ENCODE measurements at places on chromosomes 2 and 18.

DNA sequence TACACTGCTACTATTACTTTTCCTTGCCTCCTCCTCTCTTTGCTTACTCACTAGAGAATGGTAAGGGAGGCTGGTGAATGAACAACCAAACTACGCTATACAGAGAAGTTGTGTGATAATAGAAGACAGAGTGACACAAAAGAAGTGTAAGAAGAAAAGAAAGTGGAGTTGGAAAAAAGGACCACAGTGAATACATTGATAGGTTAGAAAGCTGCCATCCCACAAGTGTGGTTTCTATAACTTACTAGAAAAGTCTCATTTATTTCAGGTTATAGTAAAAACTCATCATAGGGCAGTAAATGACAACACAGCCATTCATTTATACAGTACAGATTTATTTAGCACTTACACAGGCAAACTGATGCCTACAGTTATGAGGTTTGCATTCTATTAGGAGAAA is 77.3 kb downstream of the TTC21B start:
- no peak for DNase-seq

DNA sequence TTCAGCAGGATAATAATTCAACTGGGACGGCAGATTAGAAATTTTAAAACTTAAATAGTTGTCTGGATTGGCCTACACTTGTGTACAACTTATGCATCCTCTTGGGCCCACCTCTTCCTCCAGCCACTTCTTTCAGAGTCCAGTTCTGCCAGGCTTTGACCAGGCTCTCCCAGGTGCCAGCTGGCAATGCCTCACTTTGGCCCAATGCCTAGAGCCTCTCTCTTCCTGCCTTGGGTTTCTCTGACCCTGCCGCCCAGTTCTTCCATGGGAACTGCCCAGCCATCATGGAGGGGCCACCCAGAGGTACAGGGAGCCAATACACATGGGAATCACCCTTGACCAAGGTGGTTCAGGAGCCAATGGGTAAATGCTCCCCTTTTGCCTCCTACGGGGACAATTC is 135.5 kb downstream of the IRS1 start:
- no peak for DNase-seq

GRCh38 chr2:228519561-228519960 is 338.1 kb upstream of the SPHKAP start:
- no peak for DNase-seq

DNA sequence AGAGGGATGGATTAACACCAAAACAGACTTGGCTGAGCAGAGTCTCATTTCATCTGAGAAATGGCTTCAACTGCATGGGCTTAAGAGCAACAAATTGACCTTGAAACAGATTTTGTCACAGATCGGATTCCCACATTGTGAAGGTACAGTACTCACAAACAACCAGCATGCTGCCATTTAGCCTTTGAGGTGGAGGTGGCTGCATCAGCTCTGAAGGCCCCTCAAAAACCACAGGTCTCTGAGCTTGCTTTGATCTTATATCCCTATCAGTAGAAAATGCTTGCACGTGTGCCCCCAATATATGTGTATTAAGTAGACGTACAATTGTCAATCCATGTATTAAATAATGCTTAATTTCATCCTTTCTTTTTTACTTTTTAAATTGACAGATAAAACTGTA is 6.2 kb downstream of the VWA3B start:
- DNase-seq, result no peak

GRCh38 chr2:232860593-232861241 is 9.3 kb upstream of the SNORC start:
- no peak for DNase-seq

- no peak for DNase-seq
These were observed 441.5 kb upstream of the TNP1 start for GRCh38 chr2:217301142-217301925.

DNA sequence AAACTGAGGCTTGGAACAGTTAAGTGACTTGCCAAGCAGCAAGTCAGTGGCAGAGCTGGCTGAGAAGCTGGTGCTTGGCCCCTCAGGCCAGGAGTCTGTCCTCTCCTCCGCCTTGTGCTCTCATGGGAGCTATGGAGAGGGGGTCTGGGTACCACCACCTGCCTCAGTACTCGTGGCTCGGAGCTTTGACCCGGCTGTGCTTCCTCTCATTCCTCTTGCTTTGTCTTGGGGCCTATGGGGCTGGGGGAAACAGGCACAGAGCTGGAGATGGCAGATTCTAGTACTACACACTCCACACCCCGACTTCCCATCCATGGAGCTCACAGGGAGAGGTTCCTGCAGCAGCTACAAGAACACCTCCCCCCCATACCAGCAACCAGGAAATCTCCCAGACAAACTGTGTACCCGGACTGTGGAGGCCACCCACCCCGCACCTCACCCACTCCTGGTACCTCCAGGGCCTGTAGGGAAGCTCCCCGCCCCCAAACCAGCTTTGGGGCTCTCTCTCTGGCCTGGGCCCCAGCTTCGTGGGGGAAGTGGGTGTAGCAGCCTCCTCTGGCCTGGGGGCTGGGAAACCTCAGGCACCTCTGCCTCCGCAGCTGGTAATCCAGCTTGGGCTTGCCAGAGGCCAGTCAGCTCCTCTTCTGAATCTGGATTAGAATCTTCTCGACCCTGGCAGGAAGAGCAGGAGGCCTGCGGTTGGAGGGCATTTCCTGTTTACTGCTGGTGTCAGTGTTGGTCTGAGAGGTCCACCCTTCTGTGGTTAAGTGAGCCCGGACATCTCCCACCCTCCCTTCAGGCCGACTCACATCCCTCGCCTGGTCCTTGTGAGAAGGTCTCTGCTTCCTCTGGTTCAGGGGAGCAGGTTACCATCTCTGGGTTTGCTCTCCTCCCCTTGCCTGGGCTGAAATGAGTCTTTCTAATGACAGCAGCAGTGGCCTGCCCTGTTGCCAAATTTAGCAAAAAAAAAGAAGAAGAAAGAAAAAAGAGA is 22.3 kb upstream of the RHOB start:
- DNase-seq, result peak; percentile 88

- DNase-seq, result no peak
These were observed 124.7 kb downstream of the TAF4B start for GRCh38 chr18:26350961-26351360.

DNA sequence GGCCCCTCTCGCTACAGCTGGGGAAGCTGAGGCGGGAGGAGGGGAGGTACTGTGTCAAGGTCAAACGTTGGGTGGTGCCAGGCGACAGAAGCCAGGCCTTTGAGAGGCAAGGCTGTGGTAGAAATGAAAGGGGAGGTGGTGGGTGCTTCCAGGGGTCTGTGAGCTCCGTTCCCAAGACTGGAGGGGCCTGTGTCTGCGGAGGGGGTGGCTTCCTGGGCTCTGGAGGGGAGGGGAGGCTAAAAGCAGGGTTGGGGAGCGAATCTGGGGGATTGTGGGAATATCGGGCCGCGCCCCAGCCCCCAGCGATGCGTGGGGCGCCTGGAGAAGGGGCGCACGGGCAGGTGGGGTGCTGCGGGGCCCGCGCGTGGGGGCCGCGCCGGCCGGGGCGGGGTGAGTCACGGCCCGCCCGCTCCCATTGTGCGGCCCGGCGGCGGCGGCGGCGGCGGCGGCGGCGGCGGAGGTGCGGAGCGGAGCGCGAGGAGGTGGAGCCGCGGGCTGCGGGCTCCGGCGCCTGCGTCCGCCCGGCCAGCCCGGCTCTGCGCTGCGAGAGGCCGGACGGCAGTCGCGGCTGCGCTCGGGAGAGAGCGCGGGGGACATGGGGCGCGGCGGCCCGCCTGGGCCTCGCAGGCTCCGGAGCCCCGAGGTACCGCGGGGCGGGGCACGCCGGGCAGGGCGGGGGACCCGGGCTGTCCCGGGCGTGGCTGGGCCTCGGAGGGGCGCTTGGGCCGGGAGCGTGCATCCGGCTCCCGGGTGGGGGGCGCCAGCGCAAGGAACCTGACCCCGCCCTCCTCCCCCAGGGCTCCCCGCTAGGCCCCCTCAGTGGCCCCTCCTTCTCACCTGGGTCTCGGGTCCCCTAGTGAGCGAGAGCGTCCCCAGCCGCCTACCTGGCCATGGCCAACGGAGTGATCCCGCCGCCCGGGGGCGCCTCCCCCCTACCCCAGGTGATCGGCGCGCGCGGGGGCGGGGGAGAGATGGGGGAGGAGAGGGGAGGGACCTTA is at the start of gene SLC4A3:
Gene SLC4A3 (plus strand): TSS at position 528 of the 998 bp plus-strand sequence. CDS start 363 bp downstream, at position 891.
- DNase-seq, result no peak

GRCh38 chr2:24886691-24887304 is 33.2 kb downstream of the ADCY3 start:
- DNase-seq, result no peak
